ENCODE measurements at places on chromosomes 7 and 10.

GRCh38 chr7:136131304-136131630 is 154.1 kb upstream of the MTPN start:
- DNase-seq, result no peak

DNA sequence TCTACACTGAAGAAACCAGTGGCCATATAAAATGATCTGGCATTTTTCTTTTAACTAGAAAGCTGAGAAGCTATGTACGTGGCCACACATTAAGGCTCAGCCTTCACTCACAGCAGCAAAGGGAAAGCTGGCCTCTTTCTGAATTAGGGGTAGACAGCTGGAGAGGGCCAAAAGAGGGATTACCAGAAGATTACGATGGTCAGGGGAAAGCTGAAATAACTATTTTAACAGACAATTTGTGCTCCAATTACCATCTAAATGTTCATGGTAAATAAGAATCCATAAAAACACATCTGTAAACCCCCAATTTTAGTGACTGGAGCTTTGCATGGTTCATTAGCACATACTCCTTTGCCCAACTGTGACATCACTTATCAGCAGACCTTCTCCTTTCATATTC is 314.3 kb downstream of the HPSE2 start:
- no peak for DNase-seq

DNA sequence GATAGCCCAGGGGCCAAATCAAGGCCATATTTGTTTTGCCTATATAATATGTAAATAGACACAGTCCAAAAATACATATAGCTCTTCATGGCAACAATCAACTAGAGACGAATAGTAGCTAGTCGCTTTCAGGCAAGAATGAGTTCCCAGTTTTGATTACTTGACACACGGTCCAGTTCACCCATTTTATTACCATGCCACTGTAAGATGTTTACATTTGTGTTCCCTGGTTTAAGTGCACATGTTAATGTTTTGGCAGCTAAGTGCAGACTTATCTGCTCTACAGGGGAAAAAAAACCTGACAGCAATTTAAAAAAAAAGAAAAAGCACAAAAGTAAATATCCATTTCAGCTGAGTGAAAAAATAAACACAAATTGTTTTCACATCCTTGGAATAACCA is 213.1 kb downstream of the TPK1 start:
- DNase-seq, result no peak

GRCh38 chr7:140005754-140006503 is 56.8 kb downstream of the PARP12 start:
- peak; percentile 16 for DNase-seq

DNA sequence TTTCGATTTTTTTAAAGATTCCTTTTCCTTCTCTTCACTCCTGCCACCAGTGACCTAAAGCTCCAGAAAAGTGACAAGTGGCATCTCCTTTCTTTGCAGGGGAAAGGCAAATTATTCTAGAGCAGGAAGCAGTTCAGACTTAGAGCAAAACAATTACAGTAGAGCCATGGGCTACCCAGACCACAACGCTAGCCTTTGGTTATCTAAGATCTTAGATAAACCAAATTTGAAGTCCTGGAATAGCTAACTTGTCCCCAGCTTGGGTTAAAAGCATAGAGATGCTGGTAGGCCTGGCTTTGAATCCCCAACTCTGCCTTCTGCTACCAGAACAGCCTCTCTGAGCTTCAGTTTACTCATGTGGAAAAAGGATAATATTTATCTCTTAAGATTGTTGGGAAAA is 38.4 kb downstream of the LGI1 start:
- DNase-seq, result no peak

GRCh38 chr7:151123822-151124464 is 37.7 kb downstream of the AGAP3 start:
- DNase-seq, result peak; percentile 74

- DNase-seq, result no peak
These were observed 153.7 kb downstream of the NRBF2 start for GRCh38 chr10:63286754-63287264.

DNA sequence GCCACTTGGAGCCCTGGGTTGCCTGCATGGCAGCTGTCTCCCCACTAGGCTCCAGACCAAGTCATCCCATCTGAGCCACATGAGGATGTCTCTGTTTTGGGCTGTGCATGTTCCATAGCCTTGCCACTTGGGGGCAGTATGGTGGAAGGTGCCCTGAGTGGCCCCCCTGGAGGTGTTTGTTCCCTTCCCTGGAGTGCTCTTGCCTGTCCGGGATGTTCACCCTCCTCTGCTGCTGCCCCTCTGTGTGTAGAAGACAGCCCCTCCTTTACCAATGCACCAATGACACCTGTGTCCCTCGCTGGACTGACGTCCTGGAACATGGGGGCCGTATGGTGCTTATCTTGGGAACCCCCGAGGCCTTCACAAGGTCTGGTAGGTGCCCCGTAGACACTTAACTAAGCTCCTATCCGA is 100.2 kb downstream of the ACTR3B start:
- DNase-seq, result peak; percentile 7

- no peak for DNase-seq
These were observed 176.5 kb downstream of the SUGCT start for GRCh38 chr7:40311307-40311706.

DNA sequence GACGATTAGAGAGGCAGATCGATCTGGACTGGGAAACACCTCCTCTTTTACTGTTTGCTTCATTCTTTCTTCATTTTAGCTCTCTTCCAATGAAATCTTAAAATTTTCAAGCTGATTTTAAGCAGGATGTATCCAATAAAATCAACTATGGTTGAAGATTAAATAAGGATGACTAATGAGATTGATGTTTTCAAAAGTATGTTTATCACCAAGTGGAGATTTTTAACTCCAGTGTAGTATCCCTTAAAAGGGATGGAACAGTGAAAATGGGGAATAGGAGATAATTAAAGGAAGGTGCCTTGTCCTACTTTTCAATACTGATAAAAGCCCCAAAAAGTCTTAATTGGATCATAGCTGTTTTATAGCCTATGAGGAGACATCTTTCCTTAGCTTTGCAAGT is 11.6 kb upstream of the LIPF start:
- peak; percentile 63 for DNase-seq

DNA sequence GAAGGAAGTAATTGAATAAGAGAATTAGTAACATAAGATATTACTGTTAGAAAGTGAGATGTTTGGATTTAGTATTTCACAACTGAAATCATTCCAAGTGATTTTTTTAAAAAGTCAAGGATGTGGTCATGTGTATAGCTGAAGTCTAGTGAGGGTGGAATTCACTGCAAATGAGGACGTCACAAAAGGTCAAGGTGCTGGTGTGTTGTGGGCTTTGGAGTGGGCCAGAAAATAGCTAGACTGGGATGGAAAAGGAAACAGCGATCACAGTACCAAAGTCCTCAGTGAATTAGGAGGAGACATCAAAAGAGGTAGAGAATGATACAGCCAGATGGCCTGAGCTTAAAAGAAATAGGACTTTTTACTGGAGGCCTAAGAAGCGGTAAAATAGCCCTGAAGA is 272.8 kb downstream of the DYNC1I1 start:
- no peak for DNase-seq

DNA sequence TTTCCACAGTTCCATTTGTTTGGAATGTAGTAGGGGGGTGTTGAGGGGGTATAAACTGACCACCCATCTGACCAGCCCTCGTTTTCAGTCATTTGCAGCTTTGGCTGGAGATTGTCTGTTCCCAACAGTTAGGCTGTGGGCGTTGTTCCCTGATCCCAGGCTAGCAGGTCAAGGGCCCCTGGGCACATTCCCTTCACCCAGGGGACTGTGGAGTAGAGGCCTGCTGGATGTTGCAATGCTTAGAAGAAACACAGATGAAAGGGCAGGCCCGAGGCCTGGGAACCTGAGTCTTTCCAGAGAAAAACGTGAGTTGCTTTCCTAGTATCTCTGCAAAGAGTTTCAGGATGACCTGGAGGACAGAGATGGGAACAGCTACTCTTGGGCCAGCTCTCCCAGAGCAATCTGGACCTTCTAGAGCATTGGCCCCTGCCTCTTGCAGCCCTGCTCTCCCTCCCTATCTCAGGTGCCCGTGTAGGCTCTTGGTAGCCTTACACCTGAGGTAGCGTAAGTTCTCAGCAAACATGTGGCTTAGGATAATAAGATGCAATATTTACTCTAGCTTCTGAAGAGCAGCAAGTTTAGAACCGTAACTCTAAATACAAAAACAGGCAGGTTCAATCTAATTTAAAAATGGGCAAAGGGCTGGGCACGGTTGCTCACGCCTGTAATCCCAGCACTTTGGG is 99.4 kb upstream of the EFCAB10 start:
- no peak for DNase-seq

- DNase-seq, result peak; percentile 74
These were observed 35.0 kb downstream of the CNNM1 start for GRCh38 chr10:99364125-99364524.

DNA sequence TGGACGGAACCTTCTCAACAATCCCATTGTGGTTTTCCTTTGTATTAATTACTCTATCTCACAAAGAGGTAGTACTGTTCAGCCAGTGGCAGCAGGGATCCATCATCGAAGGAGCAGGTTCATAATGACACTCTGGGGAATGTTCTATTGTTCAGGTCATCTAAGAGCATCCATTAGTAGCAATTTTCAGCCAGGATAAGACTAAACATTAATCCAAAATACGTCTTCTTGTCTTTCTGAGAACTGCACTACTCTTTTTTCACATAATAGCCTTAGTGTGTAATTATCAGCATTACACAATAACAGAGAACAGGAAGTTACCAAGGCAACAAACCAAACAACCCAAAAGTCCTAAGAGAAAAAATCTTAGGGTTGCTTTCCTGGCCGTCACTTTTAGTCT is 259.5 kb upstream of the VWC2 start:
- no peak for DNase-seq

DNA sequence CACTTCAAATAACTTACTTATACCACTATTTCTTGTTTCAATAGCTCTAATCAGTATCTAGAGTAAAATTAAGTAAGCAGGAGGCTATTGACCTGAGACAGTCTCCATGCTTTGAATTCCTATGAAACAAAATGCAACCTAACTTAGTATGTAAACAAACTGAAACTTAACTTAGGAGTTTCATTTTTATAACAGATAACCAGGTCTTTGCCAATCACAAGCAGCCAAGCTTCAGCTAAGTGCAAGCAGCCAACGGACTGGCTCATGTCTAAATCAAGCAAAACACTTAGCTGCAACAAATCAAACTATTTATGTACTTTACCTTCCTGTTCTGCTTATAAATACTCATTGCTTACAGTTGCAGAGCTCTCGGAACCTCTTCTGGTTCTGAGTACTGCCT is 4.4 kb upstream of the GSTK1 start:
- no peak for DNase-seq

GRCh38 chr7:73338321-73338720 is 10.4 kb downstream of the FKBP6 start:
- DNase-seq, result peak; percentile 21
